ENCODE measurements at places on chromosomes 16 and 17. TPM values are rescaled to one million over a fixed set of nuclear protein-coding genes. Genes with fewer than 3 reads are reported as not detected.

The TANGO6 gene
- 9.5 TPM for polyA plus RNA-seq

The GPATCH8 gene
- polyA plus RNA-seq = 4.9 TPM

The ATP1B2 gene
- polyA plus RNA-seq = not detected

The HCRT gene
- polyA plus RNA-seq = not detected

The CYGB gene
- polyA plus RNA-seq = 15.0 TPM

The HEATR9 gene
- polyA plus RNA-seq = not detected

The IRX5 gene
- polyA plus RNA-seq = 3.0 TPM

The EVPLL gene
- polyA plus RNA-seq = 0.15 TPM

The TBC1D28 gene
- not detected for polyA plus RNA-seq

The TEKT1 gene
- not detected for polyA plus RNA-seq

The LPO gene
- not detected for polyA plus RNA-seq

The HAS3 gene
- polyA plus RNA-seq = 4.8 TPM

The CPD gene
- 6.0 TPM for polyA plus RNA-seq

The TLCD2 gene
- 0.27 TPM for polyA plus RNA-seq

The TNFSF13 gene
- polyA plus RNA-seq = 2.3 TPM

The CCL1 gene
- polyA plus RNA-seq = not detected

The PIMREG gene
- polyA plus RNA-seq = 21.8 TPM

The GALR2 gene
- polyA plus RNA-seq = 0.12 TPM

The MYLK3 gene
- not detected for polyA plus RNA-seq

The MLX gene
- 51.6 TPM for polyA plus RNA-seq

The RTN4RL1 gene
- 2.3 TPM for polyA plus RNA-seq

The CDH13 gene
- 27.3 TPM for polyA plus RNA-seq

The KRTAP9-2 gene
- polyA plus RNA-seq = not detected

The KIF18B gene
- polyA plus RNA-seq = 8.7 TPM

The CFAP97D1 gene
- not detected for polyA plus RNA-seq

The MT1E gene
- 406 TPM for polyA plus RNA-seq

The DDX5 gene
- 262 TPM for polyA plus RNA-seq

The KRTAP4-4 gene
- not detected for polyA plus RNA-seq

The KRT34 gene
- 12.5 TPM for polyA plus RNA-seq

The ZG16 gene
- polyA plus RNA-seq = 0.02 TPM

The YBX2 gene
- 0.57 TPM for polyA plus RNA-seq

The ATP2C2 gene
- 0.10 TPM for polyA plus RNA-seq

The KRT12 gene
- polyA plus RNA-seq = not detected

The TMEM238L gene
- not detected for polyA plus RNA-seq

The SECTM1 gene
- polyA plus RNA-seq = 9.5 TPM

The ANKRD11 gene
- polyA plus RNA-seq = 45.8 TPM

The TRIM25 gene
- polyA plus RNA-seq = 29.5 TPM

The DBF4B gene
- 9.2 TPM for polyA plus RNA-seq

The ZNF597 gene
- polyA plus RNA-seq = 0.65 TPM

The MT1G gene
- polyA plus RNA-seq = 5.5 TPM

The NPIPB9 gene
- 0.07 TPM for polyA plus RNA-seq

The GRAP gene
- polyA plus RNA-seq = 0.17 TPM

The PRDM7 gene
- polyA plus RNA-seq = not detected

The TBX6 gene
- polyA plus RNA-seq = 2.9 TPM

The BICDL2 gene
- 0.37 TPM for polyA plus RNA-seq

The SLC16A6 gene
- not detected for polyA plus RNA-seq

The ANKRD40CL gene
- not detected for polyA plus RNA-seq

Measured in foreskin keratinocyte (primary cell).